ENCODE measurements at places on chromosomes 4 and X.

DNA sequence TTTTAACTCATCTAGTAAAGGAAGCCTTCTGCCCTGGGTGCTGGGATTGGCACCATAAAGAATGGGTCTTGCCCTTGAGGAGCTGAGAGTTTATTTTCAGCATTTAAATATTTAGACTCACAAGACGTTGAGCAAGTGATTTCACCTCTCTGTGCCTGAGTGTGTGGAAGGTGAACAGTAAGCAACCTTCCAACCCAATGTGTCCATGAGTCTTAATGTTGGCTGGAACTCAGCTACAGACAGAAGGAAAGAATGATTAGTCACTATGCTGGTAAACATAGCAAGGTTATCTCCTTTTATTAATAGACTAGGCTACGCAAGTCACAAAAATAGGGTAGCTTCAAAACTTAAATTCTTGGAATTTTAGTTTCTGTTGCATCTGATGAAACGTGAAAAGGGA lies 277.4 kb upstream of the GATB start:
- DNase-seq, result no peak

- DNase-seq, result peak; percentile 69
Measured at GRCh38 chr4:183165376-183165775, 66.3 kb downstream of the WWC2 start.

- no peak for DNase-seq
Measured at GRCh38 chrX:105636667-105637066, 185.7 kb upstream of the NRK start.

DNA sequence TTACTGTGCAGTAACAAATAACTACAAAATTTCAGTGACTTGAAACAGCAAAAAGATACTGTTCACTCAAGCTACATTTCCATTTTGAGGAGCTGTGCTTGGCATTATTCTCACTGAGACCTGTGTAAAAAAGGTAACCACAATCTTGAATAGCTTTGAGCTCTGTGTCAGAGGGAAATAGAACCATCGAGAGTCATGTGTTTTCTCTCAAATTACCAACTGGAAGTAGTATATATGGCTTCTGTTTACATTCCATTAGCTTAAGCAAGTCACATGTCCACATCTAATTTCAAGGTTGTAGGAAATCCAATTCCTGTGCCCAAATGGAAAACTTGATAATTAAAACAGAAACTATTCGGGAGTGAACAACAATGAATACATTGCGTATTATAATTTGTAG lies 82.9 kb upstream of the BANK1 start:
- DNase-seq, result no peak

DNA sequence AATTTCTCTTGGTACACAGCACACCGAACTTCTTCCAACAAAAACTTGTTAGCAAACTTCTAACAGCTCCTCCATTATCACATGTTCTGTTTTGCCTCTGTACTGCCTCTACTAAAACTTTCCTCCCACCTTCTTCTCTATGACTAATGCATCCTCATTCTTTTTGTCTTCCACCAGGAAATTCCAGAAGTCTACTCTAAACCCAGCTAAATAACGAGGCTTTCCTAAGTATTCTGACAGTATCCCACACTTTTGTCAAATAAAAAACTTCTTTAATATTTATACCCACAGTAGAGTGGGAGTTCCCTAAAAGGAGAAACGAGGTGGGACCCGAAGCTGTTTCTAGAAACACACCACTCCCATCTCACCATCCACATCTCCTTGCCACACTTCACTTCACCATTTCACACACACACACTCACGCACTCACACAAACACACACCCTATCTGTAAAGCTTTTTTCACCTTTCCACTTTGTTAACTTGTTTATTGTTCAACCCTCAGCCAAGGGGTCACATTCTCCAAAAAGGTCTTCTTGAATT lies 280.3 kb downstream of the ARAP2 start:
- no peak for DNase-seq

DNA sequence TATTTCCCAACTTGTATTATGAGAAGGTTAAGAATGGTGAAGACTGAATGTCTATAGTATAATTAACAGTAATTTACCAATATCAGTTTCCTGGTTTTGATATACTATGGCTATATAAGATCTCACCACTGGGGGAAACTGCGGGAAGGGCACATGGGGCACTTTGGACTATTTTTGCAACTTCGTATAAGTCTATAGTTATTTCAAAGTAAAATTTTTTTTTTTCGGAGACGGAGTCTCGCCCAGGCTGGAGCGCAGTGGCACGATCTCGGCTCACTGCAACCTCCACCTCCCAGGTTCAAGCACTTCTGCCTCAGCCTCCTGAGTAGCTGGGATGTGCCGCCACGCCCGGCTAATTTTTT lies 46.1 kb downstream of the CXorf58 start:
- no peak for DNase-seq

GRCh38 chrX:71846429-71846828 lies 64.2 kb upstream of the NHSL2 start:
- no peak for DNase-seq

DNA sequence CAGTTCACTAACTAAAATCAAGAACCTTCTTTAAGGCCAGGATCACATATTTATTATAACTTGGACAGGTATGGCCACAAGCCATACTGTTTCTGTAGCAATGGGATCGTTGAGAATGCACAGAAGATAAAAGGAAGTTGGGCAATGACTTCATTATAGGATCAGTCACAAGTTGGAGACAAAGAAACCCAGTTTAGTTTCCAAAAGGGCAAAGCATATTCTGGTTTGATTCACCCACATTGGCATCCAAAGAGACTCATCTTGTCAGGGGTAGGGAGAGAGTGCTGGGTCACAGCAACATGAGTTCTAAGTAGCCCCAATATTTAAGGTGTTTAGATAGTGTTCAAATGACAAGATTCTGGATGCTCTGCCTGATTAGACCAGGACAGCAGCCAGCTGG lies 317.1 kb upstream of the GALNT7 start:
- DNase-seq, result peak; percentile 6

- DNase-seq, result no peak
Measured at GRCh38 chr4:170705907-170706306, 616.2 kb upstream of the AADAT start.

- no peak for DNase-seq
Measured at GRCh38 chrX:77953708-77954107, 15.7 kb downstream of the PGAM4 start.

- DNase-seq, result no peak
Measured at GRCh38 chr4:96955226-96955625, 1115.3 kb downstream of the PDHA2 start.

DNA sequence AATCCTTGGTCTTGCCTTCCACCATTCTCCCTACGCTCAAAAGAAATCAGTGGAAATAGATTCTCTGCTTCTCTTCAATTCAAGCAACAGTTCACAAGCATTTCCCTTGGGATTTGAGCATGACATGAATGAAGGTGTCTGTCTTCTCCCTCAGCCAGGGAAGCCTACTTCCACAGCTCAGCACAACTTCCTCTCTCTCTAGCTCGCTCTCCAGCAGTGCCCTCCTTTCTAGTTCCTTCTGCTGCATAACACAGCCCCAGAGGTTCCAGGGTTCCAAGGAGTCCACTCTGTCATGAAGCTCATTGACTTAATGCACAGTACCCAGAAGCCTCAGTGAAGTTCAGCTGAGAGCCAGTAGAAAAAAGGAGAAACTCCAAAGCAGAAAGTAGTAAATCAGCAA lies 81.3 kb downstream of the PLS3 start:
- no peak for DNase-seq

- peak; percentile 29 for DNase-seq
Measured at GRCh38 chr4:155599085-155599484, 67.6 kb upstream of the GUCY1A1 start.

GRCh38 chr4:67087897-67088296 lies 457.4 kb downstream of the CENPC start:
- DNase-seq, result peak; percentile 5

DNA sequence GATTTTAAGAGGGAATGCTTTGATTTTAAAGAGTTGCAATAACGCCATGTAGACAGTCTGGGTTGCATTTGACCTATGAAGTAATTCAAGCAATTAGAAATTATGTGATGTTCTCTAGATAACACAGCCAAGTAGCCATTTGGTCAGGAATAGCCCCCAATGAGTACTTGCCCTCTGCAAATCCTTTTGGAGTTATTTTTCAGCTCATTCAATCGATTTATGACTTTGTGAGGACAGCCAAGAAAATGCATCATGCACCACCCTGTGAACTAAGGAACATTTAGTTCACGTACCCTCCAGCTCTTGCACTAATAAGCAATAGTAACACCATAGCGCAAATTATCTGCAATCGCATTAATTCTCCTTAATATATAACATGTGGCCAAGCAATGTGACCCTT lies 552.6 kb upstream of the INTU start:
- no peak for DNase-seq

DNA sequence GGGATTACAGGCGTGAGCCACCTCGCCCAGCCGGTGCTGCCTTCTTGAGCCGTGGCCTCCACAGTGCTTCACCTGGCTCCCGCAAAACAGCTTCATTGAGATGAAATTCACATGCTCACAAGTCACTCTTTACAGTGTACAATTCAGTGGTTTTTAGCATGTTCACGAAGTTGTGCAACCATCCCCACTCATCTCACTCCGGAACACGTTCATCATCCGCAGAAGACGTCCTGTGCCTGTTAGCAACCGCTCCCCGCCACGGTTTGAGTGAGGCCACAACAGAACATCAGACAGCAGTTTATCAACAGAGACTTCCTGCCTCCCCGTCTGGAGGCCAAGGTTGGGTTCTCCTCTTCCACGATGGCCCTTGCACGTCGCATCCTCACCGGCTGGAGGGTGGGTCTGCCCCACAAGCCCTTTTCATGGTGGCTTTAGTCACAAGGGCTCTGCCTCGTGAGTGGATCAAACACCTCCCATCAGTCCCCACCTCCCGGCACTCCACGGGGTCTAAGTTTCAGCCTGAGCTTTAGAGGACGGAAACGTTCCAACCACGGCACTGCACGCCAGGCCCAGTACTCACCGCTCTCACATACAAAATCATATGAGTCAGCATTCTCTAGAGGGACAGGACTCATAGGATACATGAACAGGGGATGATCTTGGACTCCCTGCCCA lies 29.6 kb upstream of the SPON2 start:
- DNase-seq, result peak; percentile 88

DNA sequence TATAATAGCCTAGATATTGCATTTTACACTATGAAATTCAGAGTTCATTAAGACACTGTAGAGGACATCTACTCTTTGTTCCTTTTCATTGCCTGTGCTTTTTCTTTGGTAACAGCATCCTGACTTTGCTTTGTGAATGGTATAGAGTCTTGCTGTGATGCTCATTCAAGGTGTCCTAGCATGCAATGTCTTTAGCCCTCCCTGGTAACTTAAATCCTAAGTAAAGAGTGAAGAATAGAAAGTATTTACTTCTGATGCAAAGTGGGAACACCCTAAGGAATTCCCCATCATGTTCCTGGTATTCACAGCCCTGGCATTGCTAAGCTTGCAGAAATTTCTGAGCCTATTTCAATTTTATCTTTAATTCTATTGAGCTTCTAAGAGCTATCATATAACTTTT lies 400.1 kb downstream of the FAT4 start:
- peak; percentile 17 for DNase-seq

GRCh38 chr4:122906859-122907305 lies 15.5 kb downstream of the NUDT6 start:
- DNase-seq, result peak; percentile 40

- no peak for DNase-seq
Measured at GRCh38 chr4:139316733-139317132, 14.5 kb upstream of the NDUFC1 start.

DNA sequence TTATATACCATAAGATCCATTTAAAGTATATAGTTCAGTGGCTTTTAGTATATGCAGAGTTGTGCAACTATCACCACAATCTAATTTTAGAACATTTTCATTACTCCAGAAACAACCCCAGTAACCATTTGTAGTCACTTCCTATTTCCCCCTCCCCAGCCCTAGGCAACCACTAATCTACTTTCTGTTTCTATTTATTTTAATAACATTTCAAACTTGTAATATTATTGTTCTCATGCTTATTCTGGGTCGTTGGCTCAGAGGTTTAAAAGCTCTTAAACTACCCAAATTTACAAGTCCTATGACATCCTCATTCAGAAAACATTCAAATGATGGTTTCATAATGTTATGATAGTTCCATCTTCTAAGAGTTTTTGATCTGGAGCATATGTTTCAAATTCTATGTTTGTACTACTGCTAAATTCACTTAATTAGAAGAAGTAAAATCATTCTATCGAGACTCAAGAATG lies 18.4 kb downstream of the XIAP start:
- DNase-seq, result no peak

DNA sequence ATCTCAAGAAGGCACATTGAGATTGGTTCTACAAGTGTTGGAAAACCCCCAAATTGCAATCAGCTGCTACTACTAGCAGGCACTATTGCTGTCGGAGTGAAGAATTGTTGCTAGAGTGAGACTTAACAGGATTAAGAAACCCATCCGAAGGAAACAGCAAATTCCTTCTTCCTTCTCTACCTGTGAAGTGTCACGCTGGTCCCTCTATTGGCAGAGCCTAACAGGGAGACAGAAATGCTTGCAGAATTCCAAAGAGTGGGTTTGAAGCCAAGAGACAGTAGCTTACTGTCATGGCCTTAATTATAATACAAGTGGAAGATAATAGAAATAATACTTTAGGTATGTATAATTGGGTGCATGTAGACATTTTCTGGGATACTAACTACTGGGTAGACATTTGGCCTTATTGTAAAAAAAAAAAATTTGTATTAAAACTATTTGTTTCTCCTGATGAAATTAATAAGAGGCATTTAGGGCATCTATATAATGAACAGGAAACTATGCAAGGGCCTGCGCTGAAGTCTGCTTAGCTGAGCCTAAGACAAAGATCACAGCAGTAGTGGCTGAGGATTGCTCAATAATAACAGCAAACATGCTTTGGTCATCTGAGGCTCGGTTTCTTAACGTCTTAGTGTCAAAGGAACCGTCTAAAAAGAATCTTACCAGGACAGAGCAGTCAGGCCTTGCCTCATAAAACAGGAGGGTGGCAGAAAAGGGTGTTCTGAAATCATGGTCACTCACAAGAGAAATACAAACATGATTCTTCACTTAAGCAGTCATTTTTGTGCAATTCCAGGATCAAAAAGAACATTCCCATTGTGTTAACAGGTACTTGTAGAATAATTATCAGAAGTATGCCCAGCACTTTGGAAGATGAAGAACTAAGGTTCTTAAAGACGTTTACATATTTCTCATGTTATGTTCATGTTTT lies 40.8 kb downstream of the FAM241A start:
- DNase-seq, result no peak

GRCh38 chr4:15479089-15479912 lies 9.6 kb downstream of the CC2D2A start:
- peak; percentile 82 for DNase-seq

DNA sequence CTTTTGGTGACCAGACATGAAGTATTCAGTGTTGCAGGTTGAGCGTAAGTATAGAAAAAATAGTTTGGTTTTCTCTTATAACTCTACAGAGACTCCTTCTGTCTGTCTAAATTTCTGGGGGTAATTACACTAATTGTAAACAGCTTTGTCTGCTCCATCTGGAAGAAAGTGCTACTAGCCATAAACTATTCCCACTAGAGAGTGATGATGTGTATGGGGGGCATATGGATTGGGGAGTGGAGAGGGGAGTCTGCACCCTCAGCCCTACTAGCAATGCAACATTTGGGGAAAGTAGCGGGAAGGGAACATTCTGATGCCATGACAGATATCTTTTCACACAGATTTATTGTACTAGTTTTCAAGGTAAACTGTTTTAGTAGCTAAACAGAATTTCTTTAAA lies 549.7 kb downstream of the TRIML1 start:
- DNase-seq, result no peak

- DNase-seq, result no peak
Measured at GRCh38 chr4:159197885-159198269, 95.0 kb downstream of the RAPGEF2 start.

- DNase-seq, result peak; percentile 94
Measured at GRCh38 chrX:154596290-154596929, 11.5 kb downstream of the CTAG1A start.
